ENCODE measurements at places on chromosomes 4 and X.

- no peak for DNase-seq
Observed at GRCh38 chr4:11106190-11106589, 322.5 kb downstream of the HS3ST1 start.

- no peak for DNase-seq
Observed at GRCh38 chr4:107317611-107318010, 281.5 kb upstream of the DKK2 start.

DNA sequence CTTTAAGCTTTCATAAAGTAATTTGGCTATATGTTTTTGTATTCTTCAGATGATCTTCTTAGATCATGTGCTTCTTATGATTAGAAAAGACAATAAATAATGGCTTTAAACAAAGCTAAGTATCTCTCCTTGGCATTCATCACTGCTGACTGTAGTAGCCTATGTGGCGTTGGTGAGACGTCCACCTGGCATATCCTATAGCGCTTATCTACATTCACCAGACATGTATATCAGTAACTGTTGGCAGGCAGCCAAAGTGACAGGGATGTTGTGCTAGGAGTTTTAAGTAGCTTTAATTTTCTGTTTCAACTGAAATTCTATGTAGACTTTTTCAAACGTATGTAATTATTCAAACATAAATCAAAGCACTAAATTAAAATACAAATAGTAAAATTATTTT, 276.4 kb downstream of the IL15 start:
- DNase-seq: no peak

DNA sequence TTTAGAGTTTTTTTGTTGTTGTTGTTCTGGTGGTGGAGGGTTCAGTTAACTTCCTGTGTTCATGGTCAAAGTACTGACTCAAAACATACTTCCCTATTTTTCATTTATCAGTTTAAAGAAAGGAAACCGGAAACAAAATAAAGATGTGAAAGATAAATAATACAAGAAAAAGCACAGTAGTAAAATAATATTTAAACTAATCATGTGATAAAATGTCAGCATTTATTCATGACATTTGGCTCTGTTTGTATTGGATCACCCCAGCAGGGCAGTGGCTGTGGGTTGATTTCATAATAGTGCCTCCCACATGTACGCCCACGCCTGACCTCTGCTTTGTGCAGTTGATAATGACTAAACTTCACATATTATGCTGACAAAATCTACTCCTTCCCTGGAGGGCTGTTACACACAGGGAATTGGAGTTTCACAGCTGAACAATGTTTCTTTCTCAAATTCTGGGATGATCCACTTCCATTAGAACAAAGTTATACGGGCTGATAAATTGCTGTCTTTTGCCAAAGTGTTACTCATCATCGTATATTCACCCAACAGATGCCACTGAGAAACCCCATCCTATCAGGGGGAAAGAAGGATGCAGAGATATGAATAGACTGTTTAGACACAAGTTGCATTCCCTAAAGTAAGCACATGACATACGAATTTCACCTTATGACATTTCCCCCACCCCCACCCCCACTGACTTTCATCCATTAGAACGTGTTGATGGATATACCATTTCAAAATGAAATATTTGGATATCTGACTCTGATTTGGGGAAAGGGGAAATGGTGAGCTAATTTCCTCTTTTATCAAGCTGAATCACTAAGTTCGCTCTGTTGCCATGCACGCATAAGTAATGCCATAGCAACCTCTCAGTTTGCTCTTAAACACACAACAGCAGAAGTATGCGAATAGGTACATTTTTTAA, 48.3 kb downstream of the AMELX start:
- no peak for DNase-seq

- DNase-seq: no peak
Observed at GRCh38 chr4:95156452-95156765, 392.4 kb downstream of the UNC5C start.

GRCh38 chrX:40106676-40107290, 9.0 kb upstream of the BCOR start:
- DNase-seq: no peak

- DNase-seq: no peak
Observed at GRCh38 chrX:31658360-31658759, 586.5 kb upstream of the FTHL17 start.

- DNase-seq: no peak
Observed at GRCh38 chr4:27218013-27218412, 357.4 kb downstream of the STIM2 start.

GRCh38 chr4:137640156-137640837, 108.0 kb upstream of the PCDH18 start:
- DNase-seq: no peak

DNA sequence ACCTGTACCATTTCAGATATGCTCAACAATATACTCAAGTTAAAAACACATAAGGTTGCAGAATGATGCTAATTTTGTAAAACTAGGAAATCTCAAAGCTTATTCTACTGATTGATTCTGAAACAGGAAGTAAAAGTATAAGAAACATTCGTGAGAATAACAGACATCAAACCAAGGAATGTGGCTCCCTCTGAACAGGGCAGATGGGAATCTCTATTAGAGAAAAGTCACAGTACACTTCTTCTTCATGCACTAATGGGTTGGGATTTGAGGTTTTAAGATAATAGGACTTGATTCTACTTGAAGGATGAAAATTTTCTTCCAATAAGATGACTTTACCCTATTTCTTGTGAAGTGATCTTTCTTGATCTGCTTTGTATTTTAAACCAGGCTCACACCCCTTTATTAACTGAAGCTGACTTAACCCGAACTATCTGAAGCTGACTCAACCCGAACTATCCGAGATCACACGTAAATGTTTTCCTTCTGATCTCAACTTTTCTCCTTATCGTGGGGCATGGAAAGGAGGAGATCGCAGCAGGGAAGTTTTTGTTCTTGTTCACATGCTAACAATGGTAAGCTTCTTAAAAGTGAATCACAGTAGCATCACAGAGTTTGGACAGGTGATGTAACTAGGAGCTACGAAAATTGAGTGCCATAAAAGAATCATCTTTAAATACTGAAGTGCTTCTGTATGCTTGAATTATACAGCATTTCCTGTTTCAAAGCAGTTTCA, 363.1 kb upstream of the ZFP42 start:
- no peak for DNase-seq

DNA sequence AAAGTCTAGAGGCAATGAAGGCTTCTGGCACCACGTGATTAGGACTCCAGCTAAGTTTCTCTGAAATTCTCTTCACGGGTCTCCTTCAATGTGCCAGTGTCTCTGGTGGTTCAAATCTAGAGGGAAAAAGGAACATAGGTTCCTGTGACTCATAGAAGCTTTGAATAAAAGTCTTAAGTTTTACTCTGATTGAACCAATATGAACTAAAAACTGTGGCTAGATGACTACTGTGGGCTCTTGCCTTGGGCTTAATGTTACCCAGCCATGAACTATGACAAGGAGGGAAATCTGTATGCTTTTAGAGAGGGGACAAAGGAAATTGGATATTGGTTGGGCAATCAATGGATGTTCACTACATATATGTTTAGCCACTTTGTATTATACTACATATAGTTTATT, 49.9 kb upstream of the TEX13D start:
- no peak for DNase-seq

DNA sequence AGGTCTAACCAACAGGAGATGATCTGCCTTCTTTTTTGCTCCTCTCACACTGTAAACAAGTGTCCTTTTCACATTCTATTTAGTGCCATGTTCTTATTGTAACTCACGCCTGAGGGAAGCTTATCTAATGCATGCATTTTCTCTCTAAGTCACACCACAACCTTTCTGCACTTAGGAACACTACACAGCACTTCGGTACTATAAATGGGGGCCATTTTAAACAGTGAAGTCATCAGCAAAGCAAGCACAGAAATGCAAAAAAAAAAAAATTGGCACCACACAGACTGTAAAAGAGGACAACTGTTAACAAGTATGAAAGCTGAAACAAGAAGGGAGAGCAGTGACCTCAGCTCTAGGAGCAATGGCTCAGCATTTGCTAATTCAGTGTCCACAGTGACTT, 45.2 kb downstream of the PRSS12 start:
- no peak for DNase-seq

- no peak for DNase-seq
Observed at GRCh38 chr4:142815834-142816233, 30.3 kb downstream of the INPP4B start.

DNA sequence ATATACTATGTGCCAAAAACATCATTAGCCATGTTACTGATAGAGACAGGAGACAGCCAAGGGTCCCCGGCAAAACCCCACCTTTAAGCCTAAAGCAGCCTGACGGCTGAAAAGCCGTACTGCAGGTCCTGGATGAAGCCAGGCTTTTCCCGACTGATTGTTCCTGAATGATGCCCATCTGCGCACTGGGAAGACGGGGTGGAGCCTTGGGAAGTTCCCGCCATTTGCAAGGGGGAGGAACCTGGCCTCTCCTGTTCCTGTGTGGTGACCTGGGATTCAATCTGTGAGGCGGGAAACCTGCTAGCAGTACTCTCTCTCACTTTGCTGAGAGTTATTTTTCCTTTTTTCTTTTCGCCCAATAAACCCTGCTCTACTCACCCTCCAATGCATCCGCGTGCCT, 15.1 kb upstream of the CAMK2D start:
- DNase-seq: no peak

DNA sequence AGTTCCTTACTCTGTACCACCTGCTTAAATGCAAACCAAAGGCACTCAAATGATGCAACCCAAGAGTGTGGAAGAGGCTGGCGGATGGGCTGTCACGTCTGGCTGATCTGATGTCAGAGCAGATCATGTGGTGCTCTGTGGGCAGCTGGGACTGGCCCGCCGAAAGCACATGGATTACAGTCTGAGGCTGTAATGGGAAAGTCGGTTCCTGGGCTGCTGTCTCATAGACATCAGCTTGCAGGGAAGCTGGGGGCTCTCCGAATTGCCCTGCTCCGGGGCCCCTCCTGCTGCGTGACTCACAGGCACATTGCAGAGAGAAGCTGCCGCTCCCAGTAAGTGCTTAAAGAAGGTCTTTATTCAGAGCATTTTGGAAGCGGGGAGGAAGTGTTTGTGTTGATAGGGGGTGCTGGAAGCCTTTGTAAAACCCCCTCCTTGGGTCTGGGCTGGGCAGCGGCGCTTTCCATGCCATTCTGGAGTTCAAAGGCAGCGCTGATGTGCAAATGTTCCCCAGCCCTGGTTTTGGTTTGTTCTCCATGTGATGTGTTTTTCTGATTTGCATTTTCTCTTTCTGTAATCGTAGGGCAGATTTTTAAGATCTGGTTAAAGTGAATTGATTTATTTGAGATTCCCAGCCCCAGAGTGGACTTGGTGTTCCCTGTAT, 181.1 kb downstream of the LARP7 start:
- no peak for DNase-seq

- no peak for DNase-seq
Observed at GRCh38 chrX:119374736-119375135, 24.4 kb upstream of the SLC25A43 start.

DNA sequence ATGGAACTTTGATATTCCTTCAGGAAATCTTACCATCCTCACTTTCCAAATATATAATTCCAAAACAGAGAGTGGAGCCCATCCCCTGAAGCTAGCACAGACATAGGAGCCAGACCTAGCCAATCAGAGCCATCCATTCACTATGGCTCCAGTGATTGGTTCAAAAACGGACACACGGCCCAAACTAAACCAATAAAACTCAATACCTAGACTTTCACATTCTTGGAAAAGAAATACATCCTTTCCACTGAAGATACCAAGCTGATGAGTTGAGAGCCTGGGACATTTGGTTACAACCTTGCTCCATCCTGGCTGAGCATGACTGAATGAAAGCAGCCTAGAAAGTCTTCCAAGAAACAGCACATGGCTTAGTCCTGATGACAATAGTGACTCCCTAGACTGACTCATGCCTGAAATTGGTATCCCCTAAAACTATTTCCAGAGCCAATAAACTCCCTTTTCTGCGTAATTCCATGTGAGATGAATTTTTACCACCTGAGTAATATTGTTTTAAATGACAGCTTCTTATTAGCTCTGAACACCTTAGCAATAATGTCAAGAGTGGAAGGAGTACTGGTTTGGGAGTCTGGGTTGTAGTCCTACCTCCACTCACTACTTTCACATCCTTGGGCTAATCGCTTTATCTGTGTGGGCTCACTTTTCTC, 189.6 kb upstream of the LNX1 start:
- no peak for DNase-seq

GRCh38 chrX:46628460-46629371, 55.2 kb downstream of the CHST7 start:
- DNase-seq: no peak

DNA sequence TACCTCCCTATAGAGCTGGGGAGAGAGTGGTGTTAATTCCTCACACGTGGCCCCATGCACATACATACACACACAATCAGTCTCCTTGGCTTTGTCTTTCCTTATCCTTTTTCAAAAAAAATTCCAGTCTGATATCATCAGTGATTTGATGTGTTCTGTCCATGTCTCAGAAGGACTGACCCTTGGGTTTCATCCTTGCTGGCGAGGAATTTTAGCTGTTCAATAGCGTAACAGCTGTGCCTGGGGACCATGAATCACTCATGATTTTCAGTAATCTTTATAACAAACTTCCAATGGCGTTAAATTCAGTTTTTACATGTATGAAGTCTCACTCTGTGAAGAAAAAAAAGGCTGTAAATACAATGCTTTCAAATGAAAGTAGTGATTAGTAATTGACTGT, 204.6 kb downstream of the RBMX2 start:
- DNase-seq: no peak

DNA sequence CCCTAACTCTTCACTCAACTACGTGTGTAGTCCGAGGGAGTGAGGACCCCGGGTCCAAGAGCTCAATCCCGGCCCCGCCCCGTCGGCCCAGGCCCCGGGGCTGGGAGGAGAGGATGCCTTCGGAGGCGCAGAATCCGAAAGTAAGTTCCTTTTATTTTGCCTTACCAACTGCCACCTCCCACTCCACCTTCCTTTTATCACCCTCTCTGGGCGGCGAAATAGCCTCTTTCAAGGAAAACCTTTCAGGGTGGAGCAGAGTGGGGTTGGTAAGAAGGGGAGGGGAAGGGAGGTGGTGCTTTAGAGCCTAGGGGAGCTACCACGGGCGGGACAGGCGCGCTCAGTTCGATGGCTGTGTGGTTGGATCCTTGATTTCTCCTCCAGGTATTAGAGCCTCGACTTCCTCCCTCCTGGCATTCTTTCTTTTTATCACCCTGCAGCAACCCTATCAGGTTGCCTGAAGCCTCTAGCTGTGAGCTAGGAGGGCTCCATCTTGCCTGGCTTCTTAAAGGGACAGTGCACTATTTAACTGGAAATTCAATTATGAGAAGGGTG, 191.2 kb downstream of the RRAGB start:
- no peak for DNase-seq
